ENCODE measurements at places on chromosomes 11 and 22. TPM values are rescaled to one million over a fixed set of nuclear protein-coding genes. Genes with fewer than 3 reads are reported as not detected.

GRM5 gene
- total RNA-seq, result not detected

OR52A1 gene
- total RNA-seq, result not detected

SBF2 gene
- 19.6 TPM for total RNA-seq

GAL gene
- total RNA-seq, result not detected

SYCE3 gene
- total RNA-seq, result not detected

CACNA1I gene
- 0.02 TPM for total RNA-seq

MUC5AC gene
- total RNA-seq, result not detected

RIC3 gene
- 1.1 TPM for total RNA-seq

NPTXR gene
- total RNA-seq, result 2.7 TPM

TSGA10IP gene
- not detected for total RNA-seq

NEFH gene
- total RNA-seq, result not detected

RPS19BP1 gene
- 81.4 TPM for total RNA-seq

RHOD gene
- total RNA-seq, result 14.6 TPM

OR5A2 gene
- total RNA-seq, result not detected

MIAT gene
- 1.9 TPM for total RNA-seq

KCNJ4 gene
- not detected for total RNA-seq

VWA5A gene
- total RNA-seq, result 1.1 TPM

PTDSS2 gene
- 30.4 TPM for total RNA-seq

POLR2L gene
- total RNA-seq, result 132 TPM

TMEM191B gene
- total RNA-seq, result not detected

UPK2 gene
- not detected for total RNA-seq

CNIH2 gene
- total RNA-seq, result 0.72 TPM

KCNJ11 gene
- 0.26 TPM for total RNA-seq

VPREB3 gene
- total RNA-seq, result not detected

SLC22A9 gene
- total RNA-seq, result not detected

ADM gene
- total RNA-seq, result 40.3 TPM

NRXN2 gene
- 0.14 TPM for total RNA-seq

PACSIN3 gene
- total RNA-seq, result 32.2 TPM

DBX1 gene
- not detected for total RNA-seq

SEZ6L gene
- total RNA-seq, result not detected

OR6T1 gene
- total RNA-seq, result not detected
